Stimulated activated CD8-positive, alpha-beta memory T cell treated with anti-CD3 and anti-CD28 coated beads, Interleukin-4, amount 100 ng/mL, for 1 hour (primary cell): ENCODE measurements at places on chromosomes 5 and 9.

GRCh38 chr9:68978066-68978465 is 35.8 kb downstream of the PRKACG start:
- no peak for DNase-seq

DNA sequence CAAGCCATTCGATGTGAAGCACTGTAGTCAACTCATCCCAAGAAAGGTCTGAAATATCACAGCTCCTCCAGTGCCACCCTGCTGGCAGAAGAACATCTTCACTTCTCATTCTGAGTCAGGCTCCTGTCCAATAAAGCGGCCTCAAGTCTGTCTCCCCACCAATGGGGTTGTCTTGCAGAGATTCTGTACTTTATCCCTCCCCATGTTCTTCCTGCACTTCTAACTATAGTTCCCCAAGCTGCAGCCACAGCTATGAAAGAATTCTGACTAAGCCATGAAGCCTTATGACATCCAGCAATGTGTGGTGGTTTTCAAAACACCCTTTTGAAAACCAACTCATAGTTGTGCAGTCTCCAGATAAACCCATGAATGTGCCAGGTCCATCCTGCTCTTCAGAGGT is 6.8 kb downstream of the MACROH2A1 start:
- DNase-seq = no peak

- no peak for DNase-seq
Observed at GRCh38 chr5:61582205-61582820, 250.3 kb downstream of the ZSWIM6 start.

DNA sequence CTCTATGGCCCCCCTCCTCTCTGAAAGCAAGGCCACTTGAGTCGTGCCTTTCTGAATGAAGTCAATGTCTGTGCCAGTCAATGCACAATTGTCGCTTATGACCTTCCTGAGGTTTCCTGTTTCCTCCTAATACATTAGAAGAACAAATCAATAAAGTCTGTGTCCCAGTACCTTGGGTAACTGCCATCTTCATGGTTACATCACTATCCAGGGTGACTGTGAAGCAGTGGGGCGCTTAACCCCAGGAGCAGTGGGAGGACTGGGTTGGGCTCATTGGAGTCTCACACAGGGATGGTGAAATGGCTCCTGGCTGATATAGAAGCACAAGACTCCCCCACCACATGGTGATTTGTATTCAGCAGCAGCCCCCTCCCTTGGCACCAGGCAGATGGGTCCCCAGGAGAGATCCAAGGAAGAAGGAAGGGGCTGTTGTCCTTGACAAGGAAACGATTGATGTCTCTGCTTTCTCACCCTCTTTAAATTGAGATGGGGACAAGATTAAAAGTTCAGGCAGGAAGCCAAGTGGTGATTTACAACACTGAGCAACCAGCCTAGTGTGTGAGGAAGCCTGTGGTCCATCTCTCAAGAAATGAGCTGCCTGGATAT is 261.9 kb upstream of the ZNF462 start:
- DNase-seq = no peak

DNA sequence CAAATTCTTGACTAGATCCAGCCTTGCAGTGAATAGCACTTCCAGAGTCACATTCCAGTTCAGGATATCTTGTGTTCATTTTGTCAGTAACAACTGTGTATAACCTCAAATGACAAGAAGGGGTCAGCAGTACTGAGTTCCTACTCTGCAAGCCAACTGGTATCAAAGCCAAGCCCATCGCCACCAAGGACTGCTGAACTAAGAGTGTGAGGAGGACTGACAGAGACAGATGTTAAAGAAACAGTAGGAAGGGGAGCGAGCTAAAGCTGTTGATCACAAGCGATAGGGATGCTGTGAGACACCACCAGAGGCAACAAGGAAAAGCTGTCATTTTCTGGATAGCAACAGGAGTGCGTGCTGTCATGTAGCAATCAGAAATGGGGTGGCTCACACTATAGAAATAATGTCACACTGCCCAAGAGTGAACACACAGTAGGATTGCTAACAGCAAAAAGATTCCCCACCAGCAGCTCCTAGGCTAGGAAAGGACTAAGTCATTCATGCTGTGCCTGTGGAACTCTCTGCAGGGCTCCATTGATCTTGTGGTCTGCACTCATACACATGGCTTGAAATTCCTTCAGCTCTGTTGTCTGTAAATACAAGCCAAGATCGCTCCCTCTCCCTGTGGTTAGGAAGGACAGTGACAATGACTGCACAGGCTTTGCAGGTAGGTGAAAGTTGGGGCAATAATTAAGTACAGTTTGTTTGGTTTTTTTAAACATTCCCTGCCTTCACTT is 658.6 kb downstream of the NR2F1-AS1 start:
- DNase-seq = no peak

DNA sequence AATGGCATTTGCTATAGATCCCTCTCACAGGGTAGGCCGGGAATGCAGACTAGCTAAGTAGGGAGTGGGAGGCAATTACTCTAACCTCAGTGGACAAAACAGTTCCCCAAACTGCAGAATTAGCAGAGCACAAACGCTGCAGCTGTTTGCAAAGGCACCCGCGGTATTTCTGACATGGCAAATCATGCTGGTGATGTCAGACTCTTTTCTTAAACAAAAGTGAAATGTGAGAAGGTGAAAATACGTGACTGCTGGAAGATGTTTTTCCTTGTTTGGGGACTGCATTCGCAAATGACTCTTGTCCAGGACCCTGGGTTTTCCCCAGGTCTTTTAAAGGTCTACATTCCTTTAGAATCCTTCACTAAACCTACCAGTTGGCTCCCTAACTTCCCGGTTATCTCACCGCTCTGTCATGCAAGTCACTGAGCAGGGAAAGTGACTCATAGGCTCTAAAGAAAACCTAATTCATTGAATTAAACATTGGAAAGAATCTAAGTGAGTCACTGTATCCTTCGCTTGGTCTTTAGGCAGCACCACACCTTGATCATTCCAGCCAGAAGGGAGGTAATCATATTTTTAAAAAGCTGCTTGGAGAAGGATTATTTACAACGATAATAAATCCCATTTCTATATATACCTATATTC is 91.5 kb upstream of the DNAH5 start:
- DNase-seq = no peak

- DNase-seq = no peak
Observed at GRCh38 chr5:149228618-149229297, 42.9 kb upstream of the AFAP1L1 start.

DNA sequence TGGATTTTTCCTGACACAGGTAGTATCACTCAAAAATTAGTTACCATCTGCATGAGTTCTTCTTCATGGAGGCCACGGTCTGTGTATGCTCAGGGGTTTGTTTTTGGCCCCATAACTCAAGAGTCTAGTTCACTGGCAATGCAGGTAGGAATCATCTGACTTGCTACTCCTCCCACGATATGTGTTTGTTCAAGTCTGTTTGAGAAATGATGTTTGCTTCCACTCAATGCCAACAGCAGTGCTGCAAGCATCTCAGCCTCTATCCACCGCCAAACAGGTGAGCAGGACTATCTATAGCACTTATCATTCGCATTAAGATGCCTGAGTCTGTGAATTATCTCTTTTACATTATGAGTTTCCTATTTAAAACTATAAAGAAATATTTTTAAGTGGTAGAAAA is 264.8 kb upstream of the PTGER4 start:
- no peak for DNase-seq

DNA sequence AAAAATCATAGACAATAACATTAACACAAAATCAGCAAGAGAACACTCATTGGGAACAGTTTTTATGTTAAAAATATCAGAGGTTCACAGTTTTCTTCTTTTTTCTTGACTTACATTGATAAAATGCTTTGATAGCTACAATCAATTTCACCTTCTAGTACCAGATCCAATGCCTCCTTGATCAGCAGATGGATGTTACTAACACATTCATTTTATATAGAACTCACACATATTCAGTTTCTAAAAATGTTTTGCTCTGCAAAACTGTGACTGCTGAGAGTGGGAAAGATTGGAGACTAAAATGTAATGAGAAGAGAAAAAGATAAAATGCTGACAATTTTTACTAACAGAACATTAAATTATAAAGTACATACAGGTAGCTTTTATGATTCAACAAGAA is 143.1 kb downstream of the TTC39B start:
- no peak for DNase-seq
